Neuronal stem cell (in vitro differentiated cells): ENCODE measurements at places on chromosomes 13 and 19.
A peak's percentile ranks its signal among the peaks of the same experiment; 100 is the strongest.

DNA sequence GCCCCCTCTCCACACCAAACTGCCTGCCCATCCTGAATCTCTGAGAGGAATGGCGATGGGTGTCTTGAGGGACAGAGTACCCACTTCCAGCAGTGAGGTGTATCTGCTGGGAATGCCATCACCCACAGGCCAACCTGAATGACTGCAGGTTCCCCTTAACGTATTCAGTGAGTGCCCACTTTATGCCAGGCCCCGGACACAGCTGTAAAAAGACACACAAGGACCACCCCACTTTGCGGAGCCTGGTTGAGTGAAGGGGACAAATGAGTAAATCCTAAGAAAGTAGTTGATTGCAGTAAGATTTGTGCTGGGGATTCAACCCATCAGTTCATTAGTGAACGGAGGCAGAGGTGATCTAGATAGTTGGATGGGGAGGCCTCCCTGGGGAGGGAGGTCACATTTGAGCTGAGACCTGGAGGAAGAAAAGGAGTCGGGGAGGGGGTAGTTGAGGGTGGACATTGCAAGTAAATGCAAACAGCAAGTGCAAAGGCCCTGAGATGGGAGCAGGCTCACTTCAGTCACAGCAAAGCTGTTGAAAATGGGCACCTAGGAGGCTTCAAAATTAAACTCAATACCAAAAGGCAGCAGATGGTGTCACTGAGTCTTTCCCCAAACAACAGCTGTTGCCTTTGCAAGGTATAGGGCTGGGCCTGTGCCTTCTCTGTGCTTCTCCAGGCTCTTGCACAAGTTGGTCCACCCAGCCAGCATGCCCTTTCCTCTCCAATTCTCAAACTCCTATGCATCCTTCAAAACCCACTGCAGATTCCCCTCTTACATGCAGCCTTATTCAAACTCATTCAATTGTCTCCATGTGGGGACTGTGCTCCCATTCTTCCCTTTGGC, 4.3 kb downstream of the GDF15 start:
- DNase-seq, result no peak

GRCh38 chr13:54928071-54928470, 1899.5 kb downstream of the OLFM4 start:
- no peak for DNase-seq

DNA sequence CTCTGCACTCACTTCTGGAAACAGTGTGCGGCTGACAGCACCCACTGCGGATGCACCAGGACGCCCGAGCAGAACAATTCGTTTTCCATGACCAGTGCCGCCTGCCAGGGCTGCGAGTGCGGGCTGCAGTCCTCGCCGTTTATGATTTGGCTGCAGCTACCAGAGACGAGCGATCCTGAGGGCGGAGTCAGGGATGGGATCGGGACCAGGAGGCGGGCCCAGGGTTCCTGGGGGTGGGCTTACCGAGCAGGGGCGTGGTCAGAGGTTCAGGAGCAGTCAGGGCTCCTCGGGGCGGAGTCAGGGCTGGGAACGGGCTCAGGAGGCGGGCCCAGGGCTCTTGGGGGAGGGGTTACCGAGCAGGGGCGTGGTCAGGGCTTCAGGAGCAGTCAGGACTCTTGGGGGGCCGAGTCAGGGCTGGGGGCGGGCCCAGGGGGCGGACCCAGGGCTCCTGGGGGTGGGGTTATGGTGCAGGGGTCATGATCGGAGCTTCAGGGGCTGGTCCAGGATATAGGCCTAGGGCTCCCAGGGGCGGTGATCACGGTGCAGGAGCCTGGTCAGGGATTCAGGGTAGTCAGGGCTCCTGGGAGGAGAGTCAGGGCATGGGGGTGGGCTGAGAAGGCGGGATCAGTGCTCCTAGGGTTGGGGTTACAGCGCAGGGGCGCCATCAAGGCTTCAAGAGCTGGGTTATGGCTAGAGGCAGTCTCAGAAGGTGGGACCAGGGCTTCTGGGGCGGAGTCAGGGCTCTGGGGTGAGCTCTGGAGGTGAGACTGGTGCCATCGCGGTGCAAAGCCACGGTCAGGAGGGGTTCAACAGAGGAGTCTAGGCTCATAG, 1.7 kb downstream of the KLK4 start:
- DNase-seq, result peak; percentile 94

DNA sequence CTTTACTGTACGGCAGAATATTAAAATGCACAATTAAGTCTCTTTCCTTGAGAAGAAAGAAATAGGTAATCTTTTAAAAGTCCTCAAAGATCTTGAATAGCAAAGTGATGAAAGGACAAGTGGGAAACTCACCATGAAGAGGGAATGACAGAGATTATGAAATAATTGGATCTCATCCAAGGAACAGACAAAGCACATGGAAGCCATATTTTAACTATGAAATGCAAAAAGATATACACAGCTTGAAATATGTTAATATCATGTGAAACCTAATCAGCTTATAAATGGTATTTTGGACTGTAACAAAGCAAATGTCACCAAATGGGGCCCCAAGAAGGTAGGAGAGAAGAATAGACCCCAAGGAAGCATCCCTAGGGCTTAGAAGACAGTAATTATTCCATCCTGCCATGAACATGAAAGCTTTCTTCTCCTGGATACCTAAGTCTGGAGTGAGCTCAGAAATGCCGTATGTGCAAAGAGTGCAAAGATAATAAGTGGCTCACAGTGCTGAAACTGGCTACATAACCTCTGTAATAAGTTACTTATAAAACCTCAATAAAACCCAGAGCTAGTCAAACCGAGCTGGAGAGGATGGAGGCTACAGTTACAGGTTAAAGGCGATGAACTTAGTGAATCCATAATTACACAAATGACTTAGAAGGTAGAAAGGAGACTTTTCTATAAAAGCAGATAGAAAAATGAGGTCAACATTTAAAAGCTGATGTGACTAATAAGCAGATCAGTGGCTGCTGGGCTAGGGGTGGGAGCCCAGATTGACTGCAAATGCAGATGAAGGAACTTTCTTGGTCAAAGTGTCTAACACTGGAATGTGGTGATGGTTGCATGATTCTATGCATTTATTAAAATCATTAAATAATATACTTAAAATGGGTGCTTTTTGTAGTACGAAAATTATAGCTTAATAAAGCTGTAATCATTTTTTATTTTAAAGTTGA, 34.4 kb downstream of the DCLK1 start:
- DNase-seq, result no peak

- DNase-seq, result no peak
Measured at GRCh38 chr13:35460061-35460460, 16.4 kb downstream of the MAB21L1 start.

GRCh38 chr19:56611288-56611687, 16.2 kb downstream of the ZNF71 start:
- no peak for DNase-seq

GRCh38 chr13:30443957-30444404, 21.7 kb downstream of the UBE2L5 start:
- DNase-seq, result no peak

DNA sequence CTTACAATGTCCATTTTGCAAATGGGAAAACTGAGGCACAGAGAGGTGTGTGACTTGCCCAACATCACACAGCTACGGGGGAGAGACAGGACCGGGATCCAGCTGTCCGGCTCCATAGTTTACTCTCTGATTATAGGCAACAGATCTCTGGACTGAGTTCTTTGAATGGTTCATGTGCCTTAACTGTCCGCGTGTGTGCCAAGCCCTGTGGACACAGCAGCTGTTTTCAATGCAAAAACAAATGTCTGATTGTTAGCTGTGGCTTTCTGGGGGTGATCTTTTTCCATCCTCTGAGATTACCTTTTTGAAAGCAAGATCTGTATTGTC, 94.1 kb downstream of the KL start:
- no peak for DNase-seq

GRCh38 chr19:46784262-46785053, 3.9 kb downstream of the SLC1A5 start:
- DNase-seq, result peak; percentile 29

- no peak for DNase-seq
Measured at GRCh38 chr13:79772811-79773210, 291.9 kb downstream of the NDFIP2 start.

- DNase-seq, result no peak
Measured at GRCh38 chr13:110771194-110771593, 57.7 kb downstream of the ING1 start.

GRCh38 chr19:41521931-41522555, 53.9 kb upstream of the CEACAM21 start:
- peak; percentile 21 for DNase-seq

- no peak for DNase-seq
Measured at GRCh38 chr13:37534676-37535075, 63.9 kb downstream of the POSTN start.

DNA sequence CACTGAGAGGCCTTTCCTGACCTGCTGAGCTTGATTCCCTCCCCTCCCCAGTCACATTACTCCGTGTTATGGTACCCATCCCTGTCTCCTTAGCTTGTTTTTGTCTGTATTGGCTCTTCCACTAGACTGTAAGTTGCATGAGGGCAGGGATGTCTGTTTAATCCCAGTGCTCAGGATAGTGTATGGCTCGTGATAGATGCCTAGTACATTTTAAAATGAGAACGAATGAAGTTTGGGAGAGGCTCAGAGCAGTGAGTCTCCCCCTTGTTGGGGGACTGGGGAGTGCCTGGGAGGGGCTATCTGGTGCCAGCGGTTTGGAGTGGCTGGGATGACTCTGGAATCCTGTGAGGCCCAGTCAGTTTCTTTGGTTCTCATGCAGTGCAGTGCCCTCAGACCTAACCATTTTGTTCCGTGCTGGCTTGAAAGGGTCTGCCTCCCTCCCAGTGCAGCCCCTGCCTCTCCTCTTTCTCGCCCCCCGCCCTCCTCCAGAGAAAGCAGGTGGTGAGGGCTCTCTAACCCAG, 35.5 kb downstream of the ACTN4 start:
- DNase-seq, result no peak

- no peak for DNase-seq
Measured at GRCh38 chr13:51823863-51824262, 19.9 kb upstream of the DHRS12 start.

DNA sequence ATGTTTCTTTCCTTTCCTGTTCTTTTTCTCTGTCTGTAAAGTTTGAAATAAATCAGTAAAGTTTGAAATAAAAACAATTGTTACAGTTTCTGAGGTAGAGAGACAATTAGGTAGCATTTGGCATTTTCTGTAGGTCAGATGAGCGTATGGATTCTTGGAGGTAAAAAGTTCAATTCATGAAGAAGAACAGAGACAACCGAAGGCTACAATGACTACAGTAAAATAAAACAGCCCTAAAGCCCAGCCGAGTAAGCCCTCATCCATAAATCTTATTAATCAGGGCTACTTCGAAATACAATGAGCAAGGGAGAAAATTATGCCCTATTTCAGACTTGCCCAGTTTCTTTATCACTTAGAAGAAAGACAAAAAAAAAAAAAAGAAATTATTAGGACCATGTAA, 941.9 kb upstream of the SLC10A2 start:
- DNase-seq, result no peak

DNA sequence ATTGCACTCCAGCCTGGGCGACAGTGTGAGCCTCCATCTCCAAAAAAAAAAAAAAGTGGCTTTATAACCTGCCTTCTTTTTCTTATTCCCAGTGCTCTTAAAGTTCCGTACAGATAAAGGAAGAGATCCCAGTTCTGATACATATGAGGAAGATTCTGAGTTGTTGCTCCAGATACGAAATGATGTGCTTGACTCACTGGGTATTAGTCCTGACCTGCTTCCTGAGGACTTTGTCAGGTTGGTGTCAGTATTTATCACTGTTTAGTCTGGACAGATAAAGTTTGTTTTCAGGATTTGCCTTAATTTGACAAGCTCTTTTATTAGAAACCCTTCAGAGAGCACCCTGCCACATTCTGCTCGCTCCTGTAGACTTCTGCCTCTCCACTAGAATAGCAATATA, 33.9 kb downstream of the BBC3 start:
- DNase-seq, result no peak

DNA sequence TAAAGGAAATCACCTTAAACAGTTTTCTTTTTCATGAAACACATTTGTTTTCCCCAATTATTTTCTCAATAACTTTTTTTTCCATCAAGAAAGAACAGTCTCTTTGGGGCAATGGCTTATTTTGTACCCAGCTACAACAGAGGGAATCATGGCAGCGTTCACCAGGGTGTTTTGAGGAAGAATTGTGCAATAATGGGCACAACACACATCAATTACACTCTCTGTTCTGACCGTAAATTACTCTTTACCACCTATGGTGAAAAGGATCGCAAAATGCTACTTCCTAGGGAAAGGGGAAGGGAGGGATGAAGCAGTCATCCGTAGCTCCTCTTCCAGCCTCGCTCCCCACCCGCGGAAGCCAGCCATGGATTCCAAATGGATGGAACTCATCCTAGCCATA, 38.6 kb downstream of the TMTC4 start:
- DNase-seq, result no peak

DNA sequence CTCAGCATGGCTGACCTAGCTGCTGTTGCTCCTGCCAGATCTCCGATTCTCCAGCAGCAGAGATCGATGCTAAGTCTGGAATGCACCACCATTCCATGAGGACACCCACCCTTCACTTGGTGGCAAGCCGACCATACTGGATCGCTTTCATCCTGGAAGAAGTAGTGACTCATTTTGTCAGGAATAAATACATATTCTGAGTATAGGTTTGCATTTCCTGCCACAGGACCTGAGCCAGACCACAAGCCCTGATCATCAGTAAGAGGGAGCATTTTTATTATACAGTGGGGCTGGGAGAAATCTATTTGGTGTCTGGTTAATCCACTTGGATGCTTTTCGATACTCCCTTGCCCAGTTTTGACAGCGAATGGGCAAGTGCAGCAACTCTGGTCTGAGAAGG, 10.9 kb upstream of the KCTD15 start:
- no peak for DNase-seq

GRCh38 chr13:100443278-100443997, 145.2 kb downstream of the GGACT start:
- DNase-seq, result no peak

- DNase-seq, result no peak
Measured at GRCh38 chr13:30204564-30204963, 102.8 kb downstream of the KATNAL1 start.

DNA sequence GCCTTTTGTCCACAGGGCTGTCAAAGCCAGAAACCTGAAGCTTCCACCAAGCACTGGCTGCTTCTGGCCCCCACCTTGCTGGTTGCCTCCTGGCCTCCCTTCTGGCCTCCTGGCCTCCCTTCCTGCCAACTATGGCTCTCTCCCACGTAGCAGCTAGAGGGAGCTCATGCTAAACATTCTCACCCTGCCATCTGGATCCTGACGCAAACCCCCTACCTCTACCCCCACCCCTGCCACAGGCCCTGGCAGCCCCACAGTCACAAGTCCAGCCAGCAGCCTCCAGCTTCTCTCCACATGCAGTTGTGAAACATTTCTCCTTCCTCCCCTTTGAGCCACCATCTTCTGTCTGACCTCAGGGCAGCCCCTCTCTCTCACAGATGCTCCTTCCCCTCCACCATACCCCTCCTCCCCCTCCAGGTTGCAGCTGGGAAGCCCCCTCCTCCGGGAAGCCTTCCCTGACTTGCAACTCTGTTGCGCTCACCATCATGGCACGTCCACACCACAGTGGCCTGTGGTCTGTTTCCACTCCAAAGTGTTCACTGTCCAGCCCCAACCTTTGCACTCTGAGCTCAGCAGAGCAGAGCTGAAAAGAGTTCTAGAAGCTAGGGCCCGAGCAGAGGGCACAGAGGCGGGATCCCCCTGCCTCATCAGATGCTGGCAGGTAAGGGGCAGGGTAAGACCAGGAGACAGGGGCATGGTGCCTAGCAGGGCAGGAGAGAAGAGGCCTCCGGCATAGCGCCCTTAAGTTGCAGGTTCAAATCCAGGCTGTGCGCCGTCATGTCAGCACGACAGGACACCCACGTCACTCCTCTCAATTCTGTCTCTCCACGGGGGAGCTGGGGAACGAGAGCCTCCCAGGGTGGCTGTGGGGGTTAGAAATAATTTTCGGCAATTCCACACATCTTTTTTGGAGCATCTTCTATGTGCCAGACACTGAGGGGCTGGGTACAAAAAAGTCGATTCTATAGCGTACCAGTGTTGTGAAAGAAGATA, 7.3 kb downstream of the ADGRL1 start:
- DNase-seq, result no peak
